ENCODE measurements at places on chromosomes 5 and 9.

DNA sequence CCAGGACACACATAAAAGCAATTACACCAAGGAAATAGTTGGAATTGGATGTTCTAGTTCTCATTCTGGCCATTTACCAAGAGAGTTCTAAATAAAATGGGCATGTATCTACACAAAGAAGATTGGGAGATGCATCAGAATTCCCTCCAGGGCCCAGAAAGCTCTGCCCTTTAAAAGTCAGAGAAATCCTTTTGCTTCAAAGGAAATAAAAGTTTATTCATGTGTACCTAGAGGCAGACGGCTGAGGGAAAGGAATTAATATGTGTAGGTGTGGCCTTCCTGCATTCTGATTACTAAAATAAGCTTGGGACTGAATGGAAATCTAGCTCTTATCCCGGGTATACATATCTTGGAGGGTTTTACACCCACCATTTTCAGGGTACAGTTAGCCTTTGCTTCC, 719.4 kb downstream of the SEMA5A start:
- DNase-seq = no peak

GRCh38 chr9:16425562-16426231, 444.8 kb downstream of the BNC2 start:
- peak; percentile 86 for DNase-seq

DNA sequence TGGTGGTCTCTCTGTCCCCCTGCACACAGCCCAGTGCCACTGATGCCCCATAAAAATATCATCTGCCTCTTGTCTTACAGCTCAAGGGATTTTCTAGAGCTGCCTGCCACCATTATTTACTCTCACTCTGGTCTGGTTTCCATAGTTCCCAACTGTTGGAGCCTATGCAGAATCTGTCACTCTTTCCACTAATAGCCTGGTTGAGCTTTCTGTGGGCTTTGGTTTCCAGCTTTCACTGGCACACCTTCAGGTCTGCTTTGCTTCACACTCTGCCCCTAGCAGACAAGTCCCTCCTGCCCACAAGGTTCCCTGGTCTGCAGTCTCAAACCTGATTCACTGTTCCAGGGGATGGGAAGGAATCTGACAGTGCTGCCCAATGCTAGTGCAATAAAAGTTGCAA, 103.0 kb upstream of the FTMT start:
- DNase-seq = no peak

DNA sequence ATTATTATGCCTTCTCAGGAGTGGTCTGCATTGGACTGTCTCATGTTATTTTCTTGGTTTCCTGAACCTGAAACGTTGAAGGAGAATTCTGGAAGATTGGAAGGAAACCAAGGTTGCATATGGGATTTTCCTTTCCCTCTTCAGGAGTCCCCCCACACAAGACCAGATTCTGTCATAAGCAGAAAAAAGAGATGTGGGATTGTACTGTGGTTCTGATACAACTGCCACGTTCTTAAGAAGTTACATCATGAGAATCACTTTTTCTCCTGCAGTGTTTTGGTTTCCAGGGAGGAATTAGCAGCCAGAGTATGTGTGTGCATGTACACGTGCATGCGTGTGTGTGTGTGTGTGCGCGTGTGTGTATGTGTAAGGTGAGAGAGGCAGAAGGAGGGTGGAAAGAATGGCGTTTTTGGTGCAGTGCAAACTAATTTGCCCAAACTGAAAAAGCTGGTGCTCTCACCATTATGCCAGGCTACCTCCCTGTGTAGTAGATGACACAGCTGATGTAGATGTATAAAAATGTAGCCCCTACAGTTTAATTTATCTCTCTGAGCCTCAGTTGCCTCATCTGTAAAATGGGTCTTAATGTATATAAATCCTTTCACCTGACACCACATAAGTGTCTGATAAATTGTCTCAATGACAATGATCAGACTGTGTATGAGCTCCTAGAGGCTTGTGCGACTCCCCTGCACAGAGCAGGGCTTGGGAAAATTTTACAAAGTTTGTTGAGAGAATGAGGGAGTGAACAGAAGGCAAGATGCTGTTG, 38.6 kb downstream of the RALGPS1 start:
- DNase-seq = peak; percentile 63

- DNase-seq = peak; percentile 24
Observed at GRCh38 chr9:134396825-134397224, 70.6 kb downstream of the RXRA start.

GRCh38 chr9:15433191-15433590, 10.5 kb downstream of the SNAPC3 start:
- DNase-seq = no peak

- no peak for DNase-seq
Observed at GRCh38 chr9:15386465-15386864, 36.2 kb upstream of the SNAPC3 start.

DNA sequence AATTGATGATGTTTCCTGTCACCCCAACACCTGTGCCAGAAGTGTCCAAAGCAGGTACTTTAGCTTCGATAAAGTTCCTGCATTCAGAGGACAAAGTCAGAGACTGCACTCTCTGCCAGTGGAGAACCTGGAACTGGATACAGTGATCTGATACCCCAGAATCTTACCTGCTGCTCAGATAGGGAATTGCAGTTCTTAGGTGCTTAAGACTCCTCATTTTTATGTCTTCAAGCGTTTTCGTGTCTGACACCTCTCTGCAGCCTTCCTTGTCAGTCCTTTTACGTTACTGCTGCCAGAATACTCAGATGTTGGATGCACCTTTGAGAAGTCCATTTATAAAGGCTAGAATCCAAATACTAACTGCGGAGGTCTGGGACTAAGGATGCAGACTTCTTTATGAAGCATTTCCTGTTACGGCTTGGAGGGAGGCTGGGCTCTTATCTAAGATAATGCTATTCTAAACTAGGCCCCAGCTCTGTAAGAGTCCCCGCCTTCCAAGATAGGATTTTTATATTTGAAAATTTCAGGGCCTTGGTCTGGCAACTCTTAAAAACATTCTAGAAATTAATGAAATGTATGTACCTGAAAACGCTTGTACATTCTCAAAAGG, 1.9 kb downstream of the ISOC1 start:
- peak; percentile 15 for DNase-seq

DNA sequence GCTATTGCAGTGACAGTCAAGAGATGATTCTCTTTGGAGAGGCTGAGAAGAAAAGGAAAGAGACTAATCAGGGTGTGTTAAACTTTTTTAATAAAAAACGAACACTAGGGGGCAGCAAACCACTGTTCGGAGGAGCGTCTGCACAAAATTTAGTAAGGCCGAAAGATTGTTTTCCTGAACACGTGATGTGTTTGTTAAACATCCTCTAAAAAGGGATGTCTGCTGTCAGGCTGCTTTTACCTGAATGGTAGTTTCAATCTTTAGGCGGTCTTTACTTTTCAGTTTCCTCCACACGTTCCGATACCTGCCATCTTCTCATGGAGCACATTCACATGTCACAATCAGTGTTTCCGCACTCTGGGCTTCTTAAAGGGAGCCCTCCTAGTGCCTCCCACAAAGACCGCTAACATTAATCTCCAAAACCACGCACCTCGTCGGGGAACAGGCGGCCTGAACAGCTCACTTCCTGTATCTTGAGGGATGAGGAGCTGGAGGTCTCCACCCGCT, 125.2 kb downstream of the GPBP1 start:
- DNase-seq = peak; percentile 93

DNA sequence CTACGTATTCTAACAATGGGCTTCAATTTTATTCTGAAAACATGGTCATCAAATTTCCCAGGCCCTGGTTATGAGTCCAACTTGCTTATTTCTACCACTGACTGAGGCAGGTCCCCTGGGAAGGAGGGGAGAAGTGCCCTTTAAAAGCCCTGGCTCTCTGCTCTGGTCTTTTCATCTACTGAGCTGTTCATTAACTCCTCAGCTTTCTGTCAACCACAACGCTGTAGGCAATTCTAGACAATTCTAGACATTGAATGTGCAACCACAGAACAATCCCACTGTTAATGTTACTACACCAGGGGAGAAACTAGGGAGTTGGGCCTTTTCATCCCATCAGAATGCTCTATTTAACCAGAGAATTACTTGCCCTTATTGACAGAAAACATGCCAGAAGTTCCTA, 10.0 kb downstream of the MOCS2 start:
- DNase-seq = no peak

DNA sequence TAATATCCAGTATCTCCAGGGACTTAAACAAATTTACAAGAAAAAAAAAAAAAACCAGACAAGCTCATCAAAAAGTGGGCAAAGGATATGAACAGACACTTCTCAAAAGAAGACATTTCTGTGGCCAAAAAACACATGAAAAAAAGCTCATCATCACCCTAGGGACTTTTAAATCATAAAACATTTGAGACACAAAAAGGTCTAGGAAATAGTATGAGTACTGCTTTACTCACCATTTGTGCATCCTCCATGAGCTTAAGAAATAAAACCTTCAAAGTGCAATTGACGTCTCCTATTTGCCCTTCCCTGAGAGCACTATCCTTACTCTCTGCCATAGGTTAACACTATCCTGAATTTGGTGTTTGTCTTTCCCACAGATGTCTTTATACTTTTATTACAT, 193.7 kb upstream of the NREP start:
- DNase-seq = peak; percentile 95

DNA sequence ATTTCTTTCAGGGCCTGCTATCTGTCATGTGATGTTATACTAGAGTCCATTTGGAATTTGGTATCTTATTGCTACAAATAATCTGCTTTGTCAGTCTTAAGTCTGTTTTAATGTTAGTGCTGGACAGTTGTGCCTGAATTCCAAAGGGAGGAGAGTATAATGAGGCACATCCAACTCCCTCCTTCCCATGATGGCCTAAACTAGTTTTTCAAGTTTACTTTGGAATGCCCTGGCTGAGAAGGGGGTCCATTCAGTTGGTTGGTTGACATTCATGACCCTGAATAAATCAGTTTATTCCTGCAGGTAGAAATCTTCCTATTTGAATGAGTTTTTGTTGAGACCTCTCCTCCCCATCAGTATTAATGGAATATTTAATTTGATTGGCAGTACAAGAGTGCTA, 9.4 kb upstream of the LRRTM2 start:
- DNase-seq = no peak

DNA sequence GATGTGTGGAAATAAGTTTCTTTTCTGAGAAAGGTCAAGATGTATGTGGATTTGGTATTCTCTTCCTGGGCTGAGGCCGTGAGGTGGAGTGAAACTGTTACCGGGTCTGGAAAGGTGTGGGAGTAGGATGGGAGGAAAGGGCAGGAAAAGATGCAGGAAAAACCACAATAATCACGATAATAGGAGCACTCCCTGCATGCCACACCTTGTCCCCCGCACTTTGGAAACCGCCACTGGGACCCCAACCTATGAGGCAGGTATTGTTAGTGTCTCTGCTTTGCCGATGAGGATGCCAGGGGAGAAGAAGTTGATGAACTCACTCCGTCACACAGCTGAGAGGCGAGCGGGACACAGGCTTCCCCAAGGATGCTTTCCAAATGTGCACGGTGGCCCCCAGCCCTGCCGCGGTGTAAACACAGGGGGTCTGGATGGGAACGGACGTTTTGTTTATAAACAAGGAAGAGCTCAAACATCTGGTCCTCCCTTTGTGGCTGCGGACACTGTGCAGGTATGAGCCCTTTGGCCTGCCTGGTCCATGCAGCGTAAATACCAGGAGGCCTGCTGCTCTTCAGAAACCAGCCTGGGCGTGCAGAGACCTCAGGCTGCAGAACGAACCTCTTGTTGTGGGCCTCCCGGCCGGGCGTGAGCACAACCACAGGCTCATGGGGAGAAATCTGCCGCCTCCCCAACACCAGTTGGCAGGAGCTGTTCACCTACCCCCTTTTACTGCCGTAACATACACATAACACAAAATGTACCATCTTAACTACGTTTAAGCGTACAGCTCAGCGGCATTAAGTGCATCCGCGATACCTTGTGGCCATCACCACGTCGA, 126.7 kb downstream of the COL23A1 start:
- DNase-seq = no peak

GRCh38 chr9:479971-480350, 265.3 kb downstream of the DOCK8 start:
- DNase-seq = no peak

GRCh38 chr5:35369965-35370790, 139.9 kb upstream of the PRLR start:
- DNase-seq = no peak

GRCh38 chr5:102857076-102857818, 102.1 kb downstream of the PAM start:
- DNase-seq = peak; percentile 50

- DNase-seq = no peak
Observed at GRCh38 chr5:117143406-117143805, 568.8 kb upstream of the SEMA6A start.

GRCh38 chr5:88948746-88949600, 66.0 kb upstream of the MEF2C start:
- no peak for DNase-seq

GRCh38 chr5:143896966-143897365, 85.0 kb downstream of the HMHB1 start:
- peak; percentile 60 for DNase-seq

DNA sequence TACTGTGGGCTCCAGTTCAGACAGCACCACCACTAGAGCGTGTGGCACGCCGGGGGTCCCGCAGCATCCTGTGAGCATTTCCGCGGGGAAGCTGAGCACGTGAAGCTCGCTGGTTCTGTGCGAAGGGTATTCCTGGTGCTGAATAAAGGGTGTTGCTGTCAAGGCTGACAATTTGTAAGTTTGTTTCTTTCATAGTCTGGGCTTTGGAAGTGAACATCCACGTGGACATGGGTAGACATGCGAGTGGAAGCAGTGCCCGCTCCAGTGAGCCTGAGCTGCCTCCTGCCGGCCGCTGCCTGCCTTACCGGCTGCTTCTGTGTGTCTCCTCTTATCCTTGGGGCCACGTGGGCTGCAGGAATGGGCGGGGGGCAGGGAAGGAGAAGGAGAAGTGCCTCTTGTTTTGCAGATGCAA, 14.7 kb downstream of the NDUFS6 start:
- no peak for DNase-seq

GRCh38 chr5:76583163-76584047, 39.8 kb downstream of the F2RL2 start:
- DNase-seq = peak; percentile 52

DNA sequence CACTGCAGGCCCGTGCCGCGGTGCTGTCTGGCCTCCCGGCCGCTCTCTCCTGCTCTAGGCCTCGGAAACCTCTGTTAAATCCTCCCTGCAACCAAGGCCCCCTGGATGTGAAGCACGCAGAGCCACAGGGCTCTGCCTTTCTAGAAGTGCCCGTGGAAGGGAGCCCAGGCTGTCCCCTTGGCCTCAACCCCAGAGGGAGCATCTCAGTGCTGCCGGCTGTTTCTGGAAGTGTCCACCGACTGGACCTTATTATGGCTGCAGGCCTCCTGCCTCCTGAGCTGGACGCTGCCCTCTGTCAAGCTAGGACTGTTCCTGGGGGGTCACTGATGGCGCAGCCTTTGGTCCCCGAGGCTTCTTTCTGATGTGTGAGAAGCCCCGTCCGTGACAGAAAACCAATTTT, 40.4 kb upstream of the PHYKPL start:
- DNase-seq = no peak

GRCh38 chr9:18976709-18977531, 56.1 kb downstream of the SAXO1 start:
- peak; percentile 46 for DNase-seq

GRCh38 chr5:67770431-67771025, 445.0 kb upstream of the PIK3R1 start:
- DNase-seq = peak; percentile 12
